Esophagus squamous epithelium (tissue), 5 donors: ENCODE measurements at places on chromosomes 5 and 9. TPM values are rescaled to one million over a fixed set of nuclear protein-coding genes. Genes with fewer than 3 reads are reported as not detected.

DNA sequence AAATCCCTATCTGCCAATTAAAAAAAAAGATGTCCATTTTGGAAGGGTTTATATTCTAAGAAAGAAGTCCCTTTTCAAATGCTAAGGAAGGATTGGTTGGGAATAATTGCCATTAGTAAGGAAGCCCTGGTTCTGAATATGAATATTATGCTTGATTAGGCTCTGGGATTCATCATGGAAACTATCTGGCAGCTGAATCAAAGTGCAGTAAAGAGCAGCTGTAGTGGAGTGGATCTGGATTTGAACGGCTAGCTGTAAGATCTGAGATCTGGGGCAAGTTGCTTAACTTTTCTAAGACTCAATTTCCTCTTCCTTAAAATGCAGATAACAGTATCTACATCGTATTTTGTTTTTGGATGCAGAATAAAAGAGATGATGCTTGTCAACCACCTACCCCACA lies 10.5 kb downstream of the IL12B start:
- no peak for DNase-seq

GRCh38 chr5:133244242-133244641 lies 192.4 kb downstream of the HSPA4 start:
- DNase-seq = no peak

DNA sequence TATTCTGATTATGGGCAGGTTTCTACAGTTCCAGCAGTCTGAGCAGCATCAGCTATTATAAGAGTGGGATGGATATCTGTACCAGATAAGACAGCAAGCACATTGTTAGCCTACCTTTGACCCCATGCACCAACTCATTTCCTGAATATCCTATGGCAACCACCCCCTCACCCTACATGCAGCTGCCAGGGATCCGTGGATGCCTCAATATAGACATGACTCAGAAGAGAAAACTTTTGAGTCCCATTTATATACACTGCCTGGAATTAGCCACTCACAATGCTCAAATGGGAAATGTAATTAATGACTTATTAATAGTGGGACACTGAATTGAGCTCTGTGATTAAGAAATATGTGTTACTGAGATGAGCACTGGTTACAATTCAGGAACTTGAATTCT lies 124.4 kb downstream of the SSBP2 start:
- DNase-seq = no peak

GRCh38 chr5:137448868-137449267 lies 50.3 kb downstream of the SPOCK1 start:
- no peak for DNase-seq

- DNase-seq = no peak
Observed at GRCh38 chr5:168844016-168844921, 265.1 kb upstream of the PANK3 start.

SPATA6L gene
- total RNA-seq = 3.0 TPM

PLPP7 gene
- total RNA-seq = 0.40 TPM
